ENCODE measurements at places on chromosomes 3 and 15. TPM values are rescaled to one million over a fixed set of nuclear protein-coding genes. Genes with fewer than 3 reads are reported as not detected.

- DNase-seq, result no peak
- H3K27me3 ChIP-seq, result no peaks in the 10 kb centered on the region
- H3K4me1 ChIP-seq, result no peaks in the 10 kb centered on the region
- peak overlapping the region; percentile 90 for H3K4me3 ChIP-seq
- H3K27ac ChIP-seq, result peak overlapping the region; percentile 75
These were observed 52.6 kb upstream of the ULK4 start for GRCh38 chr3:42014458-42014920.

GRCh38 chr15:52200831-52201365 is 9.7 kb upstream of the GNB5 start:
- DNase-seq, result no peak
- H3K4me3 ChIP-seq, result no peak overlapping the region
- no peaks in the 10 kb centered on the region for H3K4me1 ChIP-seq
- H3K27me3 ChIP-seq, result no peaks in the 10 kb centered on the region

The SERINC4 gene
- total RNA-seq, result not detected

DNA sequence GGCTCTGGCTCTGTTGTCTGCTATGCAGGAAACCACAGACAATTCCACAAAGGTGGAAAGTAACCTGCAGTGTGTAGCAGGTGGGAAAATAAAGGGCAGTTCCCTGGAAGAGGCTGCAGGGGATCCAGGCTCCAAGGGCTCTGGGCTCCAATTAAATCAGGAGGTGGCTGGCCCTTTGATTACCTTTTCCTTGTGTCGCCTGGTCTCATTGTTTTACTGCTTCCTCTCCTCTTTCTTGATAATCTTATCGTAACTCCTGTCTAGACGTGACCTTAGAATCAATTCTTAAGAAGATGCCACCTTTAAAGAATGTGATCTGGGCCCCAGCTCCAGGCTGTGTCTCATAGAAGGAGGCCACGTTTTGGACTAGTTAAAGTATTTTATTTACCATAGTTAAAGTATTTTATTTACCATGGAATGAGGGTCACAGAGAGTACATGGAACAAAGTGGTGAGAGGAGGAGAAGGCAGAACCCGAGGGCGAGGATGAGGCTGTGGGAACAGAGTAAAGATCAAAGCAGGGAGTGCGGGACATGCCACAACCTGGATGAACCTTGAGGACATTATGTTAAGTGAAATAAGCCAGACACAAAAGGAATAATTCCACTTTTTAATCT is 237.5 kb upstream of the STT3B start:
- no peak overlapping the region for H3K27ac ChIP-seq
- no peaks in the 10 kb centered on the region for H3K27me3 ChIP-seq
- H3K4me1 ChIP-seq, result no peaks in the 10 kb centered on the region
- no peak for DNase-seq

The NCBP2 gene
- 17.1 TPM for total RNA-seq

DNA sequence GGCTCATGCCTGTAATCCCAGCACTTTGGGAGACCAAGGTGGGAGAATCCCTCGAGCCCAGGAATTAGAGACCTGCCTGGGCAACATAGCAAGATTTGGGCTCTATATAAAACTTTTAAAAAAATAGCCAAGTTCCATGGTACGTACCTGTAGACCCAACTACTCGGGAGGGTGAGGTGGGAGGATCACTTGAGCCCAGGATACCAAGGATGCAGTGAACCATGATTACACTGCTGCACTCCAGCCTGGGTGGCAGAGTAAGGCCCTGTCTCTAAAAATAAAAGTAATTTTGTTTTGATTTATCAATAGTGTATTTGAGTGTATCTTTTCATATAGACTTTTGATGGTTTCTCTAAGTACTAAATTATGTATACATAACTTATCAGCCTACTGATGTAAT is 63.1 kb downstream of the LSM3 start:
- no peaks in the 10 kb centered on the region for H3K27me3 ChIP-seq
- no peak overlapping the region for H3K4me3 ChIP-seq
- DNase-seq, result no peak
- H3K36me3 ChIP-seq, result no peaks in the 10 kb centered on the region
- H3K27ac ChIP-seq, result no peak overlapping the region

DNA sequence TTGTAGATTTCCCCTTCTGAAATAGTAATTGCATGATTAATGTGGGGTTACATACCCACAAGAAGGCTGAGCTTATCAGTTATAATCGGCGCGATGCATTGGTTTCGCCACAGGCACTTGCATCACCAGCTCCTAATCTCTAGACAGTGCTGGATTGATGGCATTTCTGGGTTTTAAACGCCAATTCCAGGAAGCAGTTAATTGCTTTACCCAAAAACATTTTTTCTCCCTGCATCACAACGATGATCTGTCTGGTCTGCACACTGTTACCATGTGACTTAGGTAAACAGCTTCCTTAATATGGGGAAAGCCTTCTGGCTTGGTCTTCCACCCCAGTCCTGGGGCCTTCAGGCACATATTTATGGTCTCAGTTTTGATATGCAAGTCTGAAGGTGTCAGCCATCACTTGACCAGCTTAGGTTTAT is 70.0 kb upstream of the HEG1 start:
- no peak overlapping the region for H3K4me3 ChIP-seq
- H3K36me3 ChIP-seq, result no peaks in the 10 kb centered on the region
- no peaks in the 10 kb centered on the region for H3K4me1 ChIP-seq
- H3K27me3 ChIP-seq, result no peaks in the 10 kb centered on the region

DNA sequence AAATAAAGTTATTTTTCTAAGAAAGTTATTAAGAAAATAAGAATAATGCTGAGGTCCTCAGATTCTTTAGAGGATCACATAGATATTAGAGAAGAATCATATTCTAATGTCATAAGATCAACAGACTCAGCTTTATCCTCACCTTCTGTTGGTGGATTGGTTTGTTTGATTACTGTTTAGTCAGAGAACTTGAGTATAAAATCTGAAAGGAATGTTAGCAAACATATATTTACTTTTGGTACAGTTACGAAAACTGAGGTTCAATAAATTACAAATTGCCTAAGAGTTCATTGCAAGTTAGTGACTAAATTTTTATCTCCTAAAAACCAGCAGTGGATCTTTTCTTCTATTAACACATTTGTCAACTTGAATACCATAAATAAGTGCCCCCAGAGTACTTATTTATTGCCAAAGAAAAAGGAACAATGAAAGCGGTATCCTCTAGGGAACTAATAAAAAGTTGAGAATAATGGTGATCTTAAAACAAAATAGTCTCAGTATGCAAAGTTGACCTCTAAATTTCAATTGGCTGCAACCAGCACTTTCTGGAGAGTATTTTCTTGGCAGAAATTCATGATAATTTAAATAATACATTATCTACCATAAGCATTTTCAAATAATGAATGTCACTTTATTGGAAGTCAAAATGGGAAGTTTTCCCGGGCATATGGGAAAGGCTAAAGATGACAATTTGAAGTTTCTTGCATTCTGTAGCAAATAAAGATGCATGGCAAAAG is 296.8 kb downstream of the OTOL1 start:
- no peaks in the 10 kb centered on the region for H3K27me3 ChIP-seq
- no peak for DNase-seq
- no peaks in the 10 kb centered on the region for H3K4me1 ChIP-seq
- no peak overlapping the region for H3K27ac ChIP-seq
- no peak overlapping the region for H3K4me3 ChIP-seq

DNA sequence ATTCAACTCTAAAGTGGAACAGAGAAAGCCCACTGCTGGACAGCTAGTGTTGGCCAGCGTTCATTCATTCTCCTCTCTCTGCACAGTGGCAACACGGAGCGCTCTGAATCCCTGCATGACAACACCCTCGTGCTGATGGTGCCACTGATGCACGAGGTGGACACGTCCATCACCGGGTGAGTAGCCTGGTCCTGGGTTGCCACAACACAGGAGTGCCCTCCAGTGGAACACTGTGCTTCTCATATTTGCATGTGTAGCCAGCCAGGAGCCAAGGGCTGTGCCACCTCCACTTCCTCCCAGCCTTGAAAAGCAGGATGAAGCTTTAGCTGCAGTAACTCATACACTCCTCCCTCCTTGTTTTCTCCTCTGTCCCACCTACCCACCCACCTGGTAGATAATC is 120.0 kb upstream of the CTDSPL start:
- H3K27me3 ChIP-seq, result no peaks in the 10 kb centered on the region
- no peak overlapping the region for H3K27ac ChIP-seq
- no peak for DNase-seq
- H3K36me3 ChIP-seq, result no peaks in the 10 kb centered on the region

DNA sequence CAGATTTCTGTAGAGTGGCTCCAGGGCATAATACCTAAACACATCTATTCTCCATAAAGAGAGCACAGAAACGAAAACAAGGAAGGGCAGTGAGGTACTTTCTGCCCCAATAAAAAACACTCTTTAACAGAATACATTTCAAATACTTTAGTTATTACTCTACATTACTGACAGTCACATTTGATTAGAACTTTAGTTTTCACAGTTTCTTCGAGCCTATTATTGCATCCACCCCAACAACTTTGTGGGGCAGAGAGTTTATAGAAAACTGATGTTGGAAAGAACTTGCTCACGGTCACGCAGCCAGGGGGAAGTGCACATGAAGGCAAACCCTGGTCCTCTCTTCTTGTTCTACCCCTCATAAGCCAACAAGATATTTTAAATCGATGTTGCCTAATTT is 9.0 kb downstream of the VPS39 start:
- H3K27me3 ChIP-seq, result no peaks in the 10 kb centered on the region
- DNase-seq, result no peak
- H3K4me3 ChIP-seq, result no peak overlapping the region
- H3K36me3 ChIP-seq, result no peaks in the 10 kb centered on the region
- H3K27ac ChIP-seq, result no peak overlapping the region
- no peaks in the 10 kb centered on the region for H3K4me1 ChIP-seq

The RAP2B gene
- 5.7 TPM for total RNA-seq

The KBTBD13 gene
- not detected for total RNA-seq

- H3K36me3 ChIP-seq, result no peaks in the 10 kb centered on the region
- H3K27me3 ChIP-seq, result no peaks in the 10 kb centered on the region
- DNase-seq, result no peak
- H3K4me1 ChIP-seq, result no peaks in the 10 kb centered on the region
- H3K27ac ChIP-seq, result no peak overlapping the region
These were observed 10.3 kb upstream of the ALCAM start for GRCh38 chr3:105356396-105356795.

DNA sequence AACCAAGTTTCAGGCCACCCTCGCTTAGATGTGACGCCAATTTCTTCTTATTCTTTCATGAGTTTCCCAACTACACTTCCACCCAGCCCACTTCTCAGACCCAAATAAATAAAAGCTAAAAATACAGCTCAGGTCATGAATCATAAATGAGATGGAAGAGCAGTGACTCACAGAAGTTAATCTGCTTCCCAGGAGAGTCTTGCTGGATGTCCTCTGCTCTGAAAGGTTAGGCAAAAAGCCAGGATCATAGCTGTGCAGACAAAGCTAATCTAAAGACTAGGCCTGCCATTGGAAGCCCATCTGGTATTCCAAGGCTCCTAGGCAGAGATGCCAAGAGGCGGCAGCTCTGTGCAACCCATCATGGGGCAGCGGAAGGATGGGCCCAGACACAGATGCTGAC is 24.1 kb downstream of the SHC4 start:
- no peaks in the 10 kb centered on the region for H3K27me3 ChIP-seq
- H3K4me3 ChIP-seq, result no peak overlapping the region
- no peaks in the 10 kb centered on the region for H3K36me3 ChIP-seq
- no peak overlapping the region for H3K27ac ChIP-seq
- no peaks in the 10 kb centered on the region for H3K4me1 ChIP-seq

DNA sequence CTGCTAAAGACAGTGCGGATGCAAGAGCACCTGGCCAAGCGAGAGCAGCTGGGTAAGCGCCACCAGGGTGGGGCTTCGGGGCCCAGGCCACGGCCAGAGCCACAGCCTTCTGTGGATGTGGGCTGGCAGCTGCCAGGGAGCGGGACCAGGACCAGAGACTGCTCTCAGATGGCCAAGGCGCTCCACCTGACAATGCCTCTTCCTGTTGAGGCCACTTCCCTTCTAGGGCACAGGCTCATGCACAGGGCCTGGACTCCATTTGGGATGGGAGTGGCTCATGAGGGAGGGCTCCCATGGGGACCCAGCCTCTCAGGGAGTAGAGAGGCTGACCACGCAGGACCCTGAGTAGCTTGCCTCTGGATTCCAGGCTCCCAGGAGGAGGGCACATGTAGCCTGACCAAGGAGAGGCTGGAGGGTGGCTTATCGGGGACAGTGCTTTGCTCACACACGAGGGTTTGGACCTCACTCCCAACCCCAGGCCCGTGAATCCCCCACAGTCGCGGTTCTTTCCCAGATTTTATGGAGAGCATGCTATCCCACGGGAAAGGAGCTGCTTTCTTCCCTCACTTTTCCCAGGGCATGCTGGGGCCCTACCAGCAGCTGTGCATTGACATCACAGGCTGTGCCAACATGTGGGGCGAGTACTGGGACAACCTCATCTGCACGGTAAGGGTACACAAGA is 25.1 kb downstream of the ACAA1 start:
- peaks cover under 1% of the 10 kb centered on the region for H3K4me1 ChIP-seq
- no peak overlapping the region for H3K27ac ChIP-seq
- H3K4me3 ChIP-seq, result no peak overlapping the region
- DNase-seq, result peak; percentile 41

The GPR87 gene
- total RNA-seq, result not detected

GRCh38 chr3:196128172-196128843 is 46.4 kb upstream of the TFRC start:
- H3K4me3 ChIP-seq, result no peak overlapping the region
- no peak overlapping the region for H3K27ac ChIP-seq
- H3K27me3 ChIP-seq, result no peaks in the 10 kb centered on the region
- H3K36me3 ChIP-seq, result no peaks in the 10 kb centered on the region

GRCh38 chr3:126959921-126960603 is 22.9 kb upstream of the PLXNA1 start:
- peak; percentile 12 for DNase-seq
- H3K27me3 ChIP-seq, result no peaks in the 10 kb centered on the region
- no peaks in the 10 kb centered on the region for H3K4me1 ChIP-seq
- H3K36me3 ChIP-seq, result no peaks in the 10 kb centered on the region
- H3K27ac ChIP-seq, result no peak overlapping the region

The CCDC39 gene
- total RNA-seq, result not detected

The USP19 gene
- 36.0 TPM for total RNA-seq

DNA sequence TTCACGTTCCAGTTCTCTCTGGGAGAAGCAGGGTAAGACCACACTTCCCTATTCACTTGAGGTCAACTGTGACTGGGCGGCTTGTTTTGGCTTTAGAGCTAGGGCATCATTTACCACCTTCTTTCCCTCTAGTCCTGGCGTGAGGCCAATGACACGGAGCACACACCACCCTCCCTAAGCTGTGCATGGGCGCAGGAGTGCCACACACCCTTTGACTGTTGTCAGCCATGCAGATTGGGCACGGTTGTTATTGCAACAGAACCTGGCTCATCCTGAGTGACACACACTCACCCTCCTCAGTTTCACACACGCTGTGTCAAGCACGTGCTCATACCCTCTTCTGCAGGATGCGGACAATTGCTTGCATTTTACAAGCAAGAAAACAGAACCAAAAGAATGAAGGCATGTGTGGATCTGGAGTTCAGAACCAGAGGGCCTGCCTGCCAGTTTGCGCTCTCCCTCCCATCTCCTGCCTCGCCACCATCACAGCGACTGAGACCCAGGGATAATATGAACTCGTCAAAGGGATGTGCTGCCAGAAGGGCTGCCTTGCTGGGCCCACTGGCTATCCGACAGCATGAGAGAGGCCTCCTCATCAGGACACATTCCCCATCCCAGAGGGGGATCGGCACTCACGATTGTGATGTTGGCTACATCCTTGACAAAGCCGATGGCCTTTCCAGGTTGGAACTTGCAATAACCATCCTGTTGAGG is 17.6 kb downstream of the CTSH start:
- H3K27me3 ChIP-seq, result no peaks in the 10 kb centered on the region
- no peak overlapping the region for H3K4me3 ChIP-seq
- peaks cover 3% of the 10 kb centered on the region for H3K36me3 ChIP-seq
- no peak overlapping the region for H3K27ac ChIP-seq
- DNase-seq, result no peak

- H3K4me1 ChIP-seq, result no peaks in the 10 kb centered on the region
- H3K36me3 ChIP-seq, result no peaks in the 10 kb centered on the region
- no peak overlapping the region for H3K27ac ChIP-seq
These were observed 35.4 kb upstream of the CBLB start for GRCh38 chr3:105904251-105904650.
